Epithelial cell of proximal tubule (primary cell): ENCODE measurements at places on chromosomes 5 and 9. TPM values are rescaled to one million over a fixed set of nuclear protein-coding genes. Genes with fewer than 3 reads are reported as not detected.
A peak's percentile ranks its signal among the peaks of the same experiment; 100 is the strongest.

- DNase-seq: no peak
Measured at GRCh38 chr5:90226433-90227099, 183.0 kb downstream of the CETN3 start.

Gene FOXD4L3
- total RNA-seq: not detected in 2 replicates

- DNase-seq: no peak
Measured at GRCh38 chr5:177430972-177431316, 4.5 kb downstream of the GRK6 start.

DNA sequence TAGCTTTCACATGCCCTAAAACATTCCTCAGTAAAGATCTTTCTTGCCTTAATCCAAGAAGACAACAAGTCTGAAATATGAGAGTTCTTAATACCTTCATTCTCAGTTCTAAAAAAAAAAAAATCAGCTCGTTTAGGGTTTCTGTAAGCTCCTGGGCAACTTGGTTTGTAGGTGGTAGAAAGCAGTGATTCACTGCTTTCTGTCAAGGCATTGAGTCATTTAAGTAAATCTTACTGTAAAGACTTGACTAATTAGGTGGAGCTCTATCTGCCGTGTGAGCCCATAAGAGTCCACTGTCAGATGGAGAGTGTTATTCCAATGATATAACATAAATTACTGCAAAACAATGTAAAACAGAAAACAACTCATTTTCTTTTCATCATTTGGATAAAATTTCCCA is 56.1 kb upstream of the MAST4 start:
- no peak for DNase-seq

- no peak for DNase-seq
Measured at GRCh38 chr9:73125651-73126050, 26.0 kb upstream of the ANXA1 start.

DNA sequence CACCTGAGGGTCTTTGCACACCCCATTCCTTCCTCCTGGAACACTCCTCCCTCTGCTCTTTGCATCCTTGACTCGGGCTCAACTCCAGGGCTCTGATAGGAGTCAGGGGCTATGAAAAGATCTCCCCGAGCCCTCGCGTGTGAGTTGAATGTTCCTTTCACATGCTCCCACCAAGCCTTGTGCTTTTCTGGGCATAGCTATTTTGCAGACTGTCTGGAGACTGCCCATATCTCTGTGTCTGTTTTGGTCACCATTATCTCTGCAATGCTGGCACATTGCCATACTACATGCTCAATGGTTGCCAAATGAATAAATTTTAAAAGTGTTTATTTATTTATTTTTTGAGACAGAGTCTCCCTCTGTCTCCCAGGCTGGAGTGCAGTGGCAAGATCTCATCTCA is 56.9 kb upstream of the PLPP1 start:
- DNase-seq: no peak

DNA sequence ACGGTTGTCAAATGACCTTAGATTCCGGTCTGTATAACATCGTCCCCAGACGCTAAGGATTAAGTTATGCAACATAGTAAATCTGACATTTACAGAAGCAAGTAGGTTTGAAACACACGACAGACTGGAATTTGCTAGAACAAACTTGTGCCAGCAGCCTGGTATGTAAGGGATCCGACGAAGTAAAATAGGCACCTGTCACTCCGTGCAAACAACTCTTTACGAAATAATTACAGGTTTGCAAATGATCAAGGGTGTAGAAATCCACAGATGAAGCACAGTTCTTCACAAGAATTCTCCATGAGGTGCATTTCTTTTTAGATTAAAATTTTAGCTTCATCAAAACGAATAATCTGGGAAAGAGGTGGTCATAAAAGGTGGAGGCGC is 508 bp downstream of the MOCS2 start:
- no peak for DNase-seq

DNA sequence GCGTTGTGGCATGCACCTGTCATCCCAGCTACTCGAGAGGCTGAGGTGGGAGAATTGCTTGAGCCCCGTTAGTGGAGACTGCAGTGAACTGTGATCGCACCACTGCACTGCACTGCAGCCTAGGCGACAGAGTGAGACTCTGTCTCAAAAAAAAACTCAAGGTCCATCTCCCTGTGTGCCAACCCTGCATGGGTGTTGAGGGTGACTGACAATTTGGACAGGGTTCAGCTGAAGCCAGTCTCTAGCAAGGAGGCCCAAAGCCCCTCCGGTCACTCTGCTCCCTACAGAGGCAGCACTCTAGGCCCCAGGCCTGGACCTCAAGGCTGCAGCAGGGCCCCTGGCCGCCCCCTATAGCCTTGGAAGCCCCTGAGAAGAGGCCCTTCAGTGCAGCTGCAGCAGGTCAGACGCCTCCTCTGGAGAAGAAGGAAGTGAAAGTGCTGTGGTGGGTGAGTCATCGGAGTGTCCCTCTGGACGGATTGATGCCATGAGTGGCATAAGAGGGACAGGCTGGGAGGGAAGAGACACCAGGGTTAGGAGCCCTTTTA is 39.2 kb upstream of the NEK6 start:
- no peak for DNase-seq

- DNase-seq: no peak
Measured at GRCh38 chr5:83895860-83896259, 175.2 kb upstream of the HAPLN1 start.

GRCh38 chr5:149957855-149958254 is 2.7 kb upstream of the SLC26A2 start:
- peak; percentile 91 for DNase-seq

GRCh38 chr5:178382754-178383164 is 150.2 kb upstream of the PHYKPL start:
- no peak for DNase-seq

DNA sequence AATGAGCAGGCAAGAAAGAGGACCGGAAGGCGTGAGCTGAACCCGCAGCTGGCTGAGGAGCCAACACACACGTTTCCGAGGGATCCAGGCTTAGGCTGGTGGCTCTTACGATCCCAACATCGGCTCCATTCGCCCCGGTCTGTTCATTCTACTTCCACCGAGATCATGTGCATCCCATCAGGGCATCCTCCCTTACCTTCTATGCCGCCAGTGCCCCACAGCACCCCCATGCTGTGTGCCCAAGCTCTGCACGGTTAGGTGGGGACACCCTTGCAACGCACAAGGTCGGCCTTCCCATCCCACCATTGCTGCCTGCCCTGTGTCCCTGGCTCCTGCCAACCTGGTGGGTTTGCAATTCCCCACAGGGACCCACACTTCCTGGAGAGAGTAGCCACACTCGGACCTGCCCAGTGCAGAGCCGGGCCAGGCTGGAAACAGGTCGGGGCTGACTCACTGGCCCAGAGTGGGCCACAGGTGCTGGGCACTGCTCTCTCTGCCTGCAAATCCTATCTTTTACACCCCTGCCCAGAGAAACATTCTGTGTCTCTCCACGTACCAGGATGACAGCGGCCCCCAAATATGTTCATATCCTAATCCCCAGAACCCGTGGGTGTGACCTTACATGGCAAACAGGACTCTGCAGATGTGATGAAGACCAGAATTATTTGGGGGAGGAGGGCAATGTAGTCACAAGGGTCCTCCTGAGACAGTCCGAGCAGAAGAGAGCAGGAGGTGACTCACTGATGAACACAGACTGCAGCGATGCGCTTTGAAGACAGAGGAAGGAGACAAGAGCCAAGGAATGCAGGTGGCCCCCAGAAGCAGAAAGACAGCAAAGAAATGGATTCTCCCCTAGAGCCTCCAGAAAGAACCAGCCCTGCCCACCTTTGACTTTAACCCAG is 182.2 kb downstream of the AUH start:
- no peak for DNase-seq

GRCh38 chr9:136965771-136966484 is 11.4 kb upstream of the PTGDS start:
- no peak for DNase-seq

DNA sequence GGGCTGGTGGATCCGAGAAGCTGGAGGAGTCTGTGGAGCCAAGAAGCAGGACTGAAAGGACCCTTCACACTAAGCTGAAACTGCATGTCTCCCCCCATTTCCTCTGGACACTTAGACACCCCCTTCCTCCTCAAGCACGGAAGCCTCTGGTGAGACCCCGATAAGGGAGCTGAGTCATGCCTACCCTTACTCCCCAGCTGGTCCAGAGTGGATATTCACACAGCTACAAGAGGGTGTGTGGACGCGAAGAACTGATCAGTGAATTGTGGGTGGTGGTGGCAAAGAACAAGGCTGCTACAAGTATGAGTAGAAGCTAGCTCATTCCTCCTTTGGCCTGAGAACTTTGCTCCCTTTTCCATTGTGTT is 4.3 kb downstream of the TLN1 start:
- DNase-seq: no peak

Gene MYMK
- total RNA-seq: not detected in 2 replicates

- DNase-seq: no peak
Measured at GRCh38 chr9:91044354-91044753, 242.7 kb downstream of the SYK start.

DNA sequence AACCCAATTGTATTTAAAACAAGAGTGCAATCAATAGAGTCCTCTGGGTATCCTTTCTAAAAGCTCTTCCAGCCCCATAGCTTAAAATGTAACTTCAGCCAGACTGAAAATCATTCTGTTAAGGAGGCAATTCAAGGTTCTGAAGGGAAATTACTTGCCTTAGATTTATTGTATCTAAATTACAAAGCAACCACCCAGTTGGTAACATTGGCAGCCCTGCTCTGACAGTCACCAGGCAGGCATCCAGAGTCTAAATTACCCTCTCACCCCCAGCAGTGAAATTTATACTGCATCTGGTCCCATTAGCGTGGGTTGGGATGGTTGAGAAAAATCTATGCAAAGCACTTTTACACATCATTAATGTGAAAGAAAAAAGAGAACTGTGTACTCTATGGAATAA is 514.7 kb downstream of the MTRR start:
- no peak for DNase-seq

- no peak for DNase-seq
Measured at GRCh38 chr9:114434878-114435311, 47.1 kb upstream of the AKNA start.

DNA sequence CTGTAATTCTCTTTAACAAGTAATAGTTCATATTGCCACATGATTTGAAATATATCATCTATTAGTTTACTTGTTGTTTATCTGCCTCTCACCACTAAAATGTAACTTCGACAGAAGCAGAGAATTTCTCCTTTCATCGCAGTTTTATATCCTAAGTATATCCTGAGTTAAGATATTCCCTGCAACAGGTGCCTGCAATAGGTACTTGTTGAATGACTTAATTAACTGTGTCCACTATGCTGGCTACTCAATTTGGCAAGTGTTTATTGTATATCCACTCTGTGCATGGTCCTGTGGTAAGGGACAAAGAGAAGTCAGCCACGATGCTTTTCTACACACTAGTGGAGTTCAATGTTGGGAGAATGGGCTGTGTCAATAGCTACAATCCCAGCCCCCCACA is 108.5 kb downstream of the PSAT1 start:
- DNase-seq: no peak
